ENCODE measurements at places on chromosomes 5 and 9.

- peak; percentile 51 for ATAC-seq
Observed at GRCh38 chr5:103224118-103224893, 34.3 kb upstream of the MACIR start.

DNA sequence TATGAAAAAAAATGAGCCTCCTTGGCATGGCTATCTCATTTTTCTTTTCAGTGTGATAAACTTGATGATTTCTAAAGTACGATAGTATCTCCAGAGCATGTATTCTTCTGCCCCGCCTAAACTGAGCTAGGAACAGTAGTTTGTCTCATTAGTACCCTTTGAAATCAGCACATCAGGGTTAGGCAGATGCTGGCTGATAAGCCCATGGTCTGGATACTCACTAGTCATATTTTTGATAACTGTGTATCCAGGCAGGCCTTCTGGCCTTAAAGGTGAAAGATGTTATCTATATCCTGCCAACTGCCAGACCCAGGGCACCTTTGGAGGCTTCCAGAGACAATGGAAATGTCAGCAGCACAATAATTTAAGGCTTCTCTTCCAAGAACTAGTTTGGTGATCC, 103.8 kb downstream of the GIN1 start:
- ATAC-seq: no peak

- no peak for ATAC-seq
Observed at GRCh38 chr5:53827211-53827651, 266.8 kb downstream of the NDUFS4 start.

GRCh38 chr5:59104400-59105127, 521.7 kb downstream of the RAB3C start:
- ATAC-seq: no peak

GRCh38 chr9:115629879-115630840, 512.2 kb upstream of the TNC start:
- ATAC-seq: no peak

- ATAC-seq: no peak
Observed at GRCh38 chr5:74762599-74762998, 4.3 kb downstream of the GFM2 start.

DNA sequence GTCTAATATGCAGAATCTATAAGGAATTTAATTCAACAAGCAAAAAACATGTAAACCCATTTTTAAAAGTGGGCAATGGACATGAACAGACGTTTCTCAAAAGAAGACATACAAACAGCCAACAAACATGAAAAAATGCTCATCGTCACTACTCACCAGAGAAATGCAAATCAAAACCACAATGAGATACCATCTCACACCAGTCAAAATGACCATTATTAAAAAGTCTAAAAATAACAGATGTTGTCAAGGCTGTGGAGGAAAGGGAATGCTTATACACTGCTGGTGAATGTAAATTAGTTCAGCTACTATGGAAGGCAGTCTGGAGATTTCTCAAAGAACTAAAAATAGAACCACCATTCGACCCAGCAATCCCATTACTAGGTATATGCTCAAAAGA, 3.1 kb upstream of the KLHL3 start:
- ATAC-seq: no peak

GRCh38 chr9:135821116-135821515, 86.2 kb downstream of the CAMSAP1 start:
- no peak for ATAC-seq

- no peak for ATAC-seq
Observed at GRCh38 chr5:32170303-32171151, 3.6 kb downstream of the GOLPH3 start.

- no peak for ATAC-seq
Observed at GRCh38 chr5:24598956-24599355, 45.8 kb downstream of the CDH10 start.

DNA sequence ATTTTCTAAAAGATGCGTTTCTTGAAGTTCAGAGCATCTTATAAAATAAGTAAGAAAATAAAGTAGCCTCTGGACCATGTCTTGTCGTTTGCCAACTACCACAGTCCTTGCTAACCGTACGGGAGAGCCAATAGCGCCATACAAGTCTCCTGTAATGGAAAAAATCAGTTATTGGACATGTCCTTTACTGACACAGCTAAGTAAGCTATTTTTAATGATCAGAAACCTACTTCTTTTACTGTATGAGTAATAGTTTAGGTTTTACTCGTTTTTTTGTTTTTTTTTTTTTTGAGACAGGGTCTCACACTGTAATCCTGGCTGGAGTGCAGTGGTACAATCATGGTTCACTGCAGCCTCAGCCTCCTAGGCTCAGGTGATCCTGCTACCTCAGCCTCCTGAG, 37.7 kb upstream of the RAPGEF6 start:
- peak; percentile 60 for ATAC-seq

DNA sequence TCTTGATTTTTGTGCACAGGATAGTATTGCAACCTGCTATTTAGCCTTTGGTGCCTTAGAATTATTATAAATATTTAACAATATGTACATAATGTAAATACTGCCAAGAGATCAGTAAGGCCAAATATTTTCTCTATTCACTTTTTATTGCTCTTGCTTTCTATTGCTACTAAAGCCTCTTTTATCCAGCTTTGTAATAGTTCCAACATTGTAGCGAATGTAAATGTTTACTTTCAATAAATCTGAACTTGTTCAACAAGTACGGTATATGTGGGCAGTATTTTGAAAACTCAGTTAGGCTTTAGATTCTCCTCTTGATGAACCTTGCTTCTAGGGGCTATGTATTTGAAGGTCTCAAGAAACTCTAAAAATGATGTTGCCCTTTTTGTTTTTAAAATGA, 179.8 kb downstream of the PARP8 start:
- no peak for ATAC-seq

DNA sequence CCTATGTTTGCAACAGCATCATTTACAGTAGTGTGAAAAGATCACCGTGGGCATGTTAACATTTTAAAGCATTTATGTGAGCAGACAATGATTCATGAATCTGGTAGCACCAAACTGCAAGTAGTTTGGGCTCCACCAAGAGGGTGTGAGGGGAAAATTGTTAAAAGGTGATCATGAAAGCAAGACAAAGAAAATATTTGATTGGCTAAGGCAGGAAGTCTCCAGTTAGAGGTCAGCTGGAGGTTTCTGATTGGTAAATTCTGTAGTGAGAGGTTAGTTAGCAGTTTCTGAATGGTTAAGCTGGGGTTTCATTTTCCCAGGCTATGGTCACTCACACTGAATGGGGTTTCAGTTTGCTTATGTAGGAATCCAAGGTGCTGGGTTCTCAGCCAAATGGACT, 13.5 kb upstream of the DRD1 start:
- ATAC-seq: no peak

- ATAC-seq: no peak
Observed at GRCh38 chr5:115297031-115297430, 577 bp upstream of the CCDC112 start.

- ATAC-seq: no peak
Observed at GRCh38 chr5:91487420-91487819, 104.3 kb upstream of the ARRDC3 start.

GRCh38 chr9:133954862-133955529, 37.1 kb downstream of the VAV2 start:
- ATAC-seq: no peak

- ATAC-seq: no peak
Observed at GRCh38 chr9:123724211-123724796, 205.6 kb downstream of the DENND1A start.

GRCh38 chr9:121883281-121884056, 209.6 kb downstream of the TTLL11 start:
- no peak for ATAC-seq

DNA sequence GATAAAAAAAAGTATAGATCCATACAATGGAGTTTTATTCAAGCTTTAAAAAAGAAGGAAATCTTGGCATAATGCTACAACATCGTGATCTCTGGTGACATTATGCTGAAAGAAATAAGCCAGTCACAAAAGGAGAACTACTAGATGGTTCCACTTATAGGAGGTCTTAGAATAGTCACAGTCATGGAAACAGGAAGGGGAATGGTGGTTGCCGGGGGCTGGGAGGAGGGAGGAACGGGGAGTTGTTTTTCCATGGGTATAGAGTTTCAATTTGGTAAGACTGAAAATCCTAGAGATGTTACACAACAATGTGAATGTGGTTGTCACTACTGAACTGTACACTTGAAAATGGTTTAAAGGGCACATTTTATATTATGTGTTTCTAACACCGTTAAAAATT, 94.5 kb downstream of the CFAP90 start:
- ATAC-seq: no peak

DNA sequence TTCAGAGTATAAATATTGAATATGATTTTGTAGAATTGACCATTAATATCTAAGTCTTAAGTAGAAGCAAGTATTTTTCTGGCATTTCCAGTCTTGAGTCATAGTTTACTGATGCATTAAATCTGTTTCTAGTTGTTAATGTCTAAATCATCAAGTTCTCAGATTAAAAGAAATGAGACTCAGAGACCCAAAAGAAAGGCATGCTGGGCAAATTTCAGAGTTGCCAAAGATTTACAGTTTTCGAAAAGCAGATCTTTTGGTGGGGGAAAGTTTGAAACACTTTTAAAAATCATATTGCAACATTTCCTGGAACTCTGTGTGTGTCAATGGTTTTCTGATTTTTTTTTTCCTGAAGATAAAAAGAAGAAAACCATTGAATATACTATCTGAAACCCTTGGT, 60.9 kb downstream of the ANKRD55 start:
- no peak for ATAC-seq

DNA sequence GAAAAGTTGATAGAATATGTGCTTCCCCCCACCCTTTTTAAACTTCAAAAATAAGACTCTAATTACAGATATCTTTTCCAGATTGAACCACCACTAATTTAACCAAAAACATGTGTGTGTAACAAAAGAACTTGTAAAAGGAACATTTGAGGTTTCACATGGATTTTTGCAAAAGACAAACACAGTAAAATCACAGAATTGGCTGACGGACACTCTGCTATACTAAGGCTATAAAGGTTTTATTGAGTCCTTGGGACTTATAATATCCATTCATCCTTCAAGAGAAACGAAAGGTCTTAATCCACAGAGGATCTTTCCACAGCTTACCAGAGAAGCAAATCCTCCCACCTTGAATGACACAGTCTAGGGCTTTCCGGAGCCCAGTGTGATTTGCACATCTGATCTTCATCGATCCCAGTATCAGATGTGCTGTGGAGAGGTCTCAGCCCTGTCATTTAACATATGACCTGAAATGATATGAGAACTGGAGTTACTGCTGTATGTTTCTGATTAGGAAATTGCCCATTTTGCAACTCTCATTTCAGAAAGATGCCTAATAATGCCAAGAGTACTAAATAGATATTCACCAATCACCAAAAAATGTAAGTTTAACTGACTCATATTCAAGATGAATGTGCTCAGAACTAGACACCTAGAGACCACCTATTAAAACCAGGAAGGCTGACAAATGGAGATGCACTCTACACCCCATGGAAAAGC, 256.5 kb upstream of the FBXL7 start:
- ATAC-seq: no peak

DNA sequence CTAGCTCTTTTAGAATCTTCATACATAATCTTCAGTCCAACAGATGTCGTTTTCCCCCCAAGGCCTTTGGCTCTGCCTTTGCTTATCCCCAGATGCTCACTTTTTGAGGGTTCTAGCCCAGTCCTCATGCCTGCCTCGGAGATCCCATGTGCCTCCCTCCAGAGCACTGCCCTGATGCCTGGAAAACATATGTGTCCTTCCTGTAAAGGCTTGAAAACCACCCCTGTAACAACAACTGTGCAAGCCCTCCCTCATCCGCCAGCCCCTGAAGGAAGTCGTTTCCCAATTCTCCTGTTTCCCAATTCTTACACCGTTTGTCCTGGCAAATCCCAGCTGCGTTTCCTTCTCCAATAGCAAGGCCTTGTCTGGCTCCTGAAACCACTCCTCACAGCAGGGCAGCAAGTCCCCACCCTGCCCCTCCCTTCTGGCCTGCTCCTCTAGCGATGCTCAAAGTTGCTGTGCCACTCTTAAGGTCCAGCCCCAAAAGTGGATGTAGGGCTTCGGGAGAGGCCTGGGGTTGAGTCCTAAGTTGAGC, 52.2 kb downstream of the SLC36A1 start:
- peak; percentile 75 for ATAC-seq

- no peak for ATAC-seq
Observed at GRCh38 chr9:101387871-101388506, 3.2 kb upstream of the BAAT start.

DNA sequence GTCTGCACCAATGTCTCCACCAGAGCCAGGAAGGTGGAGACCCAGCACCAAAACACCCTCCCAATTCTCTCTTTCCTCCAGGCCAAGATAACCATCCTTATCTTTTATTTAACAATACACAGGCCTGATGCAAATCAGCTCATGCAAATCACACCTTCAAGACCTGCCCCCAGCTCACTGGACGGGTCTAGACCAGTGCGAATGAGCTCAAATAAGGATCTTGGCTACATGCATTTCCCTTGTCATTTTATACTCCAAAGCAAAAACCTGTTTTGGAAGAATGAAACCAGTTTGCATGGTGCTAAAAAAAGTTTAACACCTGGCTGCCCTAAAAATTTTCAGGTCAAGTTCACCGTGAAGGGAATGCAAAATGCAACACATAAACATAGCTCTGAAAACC, 31.9 kb upstream of the DAPK1 start:
- ATAC-seq: no peak

GRCh38 chr5:93735378-93735777, 6.0 kb downstream of the POU5F2 start:
- ATAC-seq: no peak

DNA sequence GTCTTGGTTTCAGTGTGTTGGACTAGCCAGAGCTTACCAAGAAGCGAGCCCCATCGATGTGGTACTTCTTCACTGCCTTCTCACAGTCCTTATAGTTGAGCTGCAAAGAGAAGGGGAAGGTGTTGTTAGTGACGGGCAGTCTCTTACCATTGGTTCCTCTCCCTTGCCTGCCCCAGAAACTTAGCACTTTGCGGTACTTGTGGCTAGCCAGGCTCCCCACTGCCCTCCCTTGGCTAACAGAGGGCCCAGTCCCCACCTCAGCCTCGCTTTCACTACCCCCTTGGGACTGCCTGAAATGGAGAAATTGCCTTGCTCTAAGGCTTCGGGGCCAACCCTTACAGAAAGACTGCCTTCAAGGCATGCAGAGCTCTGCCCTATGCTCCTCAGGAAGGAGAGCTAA, 4.3 kb downstream of the LCP2 start:
- ATAC-seq: no peak
